ENCODE measurements at places on chromosomes 6 and 20.
A peak's percentile ranks its signal among the peaks of the same experiment; 100 is the strongest.

DNA sequence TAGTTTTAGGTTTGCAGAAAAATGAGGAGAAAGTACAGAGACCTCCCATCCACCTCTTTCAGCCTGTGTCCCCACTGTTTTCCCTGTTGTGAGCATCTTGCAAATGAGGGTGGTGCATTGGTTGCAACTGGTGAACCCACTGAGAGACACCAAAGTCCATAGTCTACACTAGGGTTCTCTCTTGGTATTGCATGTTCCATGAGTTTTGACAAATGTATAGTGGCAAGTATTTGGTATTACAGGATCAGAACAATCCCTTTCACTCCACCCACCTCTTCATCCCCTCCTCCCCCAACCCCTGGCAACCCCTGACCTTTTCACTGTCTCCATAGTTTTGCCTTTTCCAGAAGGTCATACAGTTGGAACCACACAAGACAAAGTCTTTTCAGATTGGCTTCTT is 20.1 kb downstream of the ZNF831 start:
- no peak for DNase-seq

GRCh38 chr20:54200487-54201267 is 7.2 kb upstream of the PFDN4 start:
- no peak for DNase-seq

DNA sequence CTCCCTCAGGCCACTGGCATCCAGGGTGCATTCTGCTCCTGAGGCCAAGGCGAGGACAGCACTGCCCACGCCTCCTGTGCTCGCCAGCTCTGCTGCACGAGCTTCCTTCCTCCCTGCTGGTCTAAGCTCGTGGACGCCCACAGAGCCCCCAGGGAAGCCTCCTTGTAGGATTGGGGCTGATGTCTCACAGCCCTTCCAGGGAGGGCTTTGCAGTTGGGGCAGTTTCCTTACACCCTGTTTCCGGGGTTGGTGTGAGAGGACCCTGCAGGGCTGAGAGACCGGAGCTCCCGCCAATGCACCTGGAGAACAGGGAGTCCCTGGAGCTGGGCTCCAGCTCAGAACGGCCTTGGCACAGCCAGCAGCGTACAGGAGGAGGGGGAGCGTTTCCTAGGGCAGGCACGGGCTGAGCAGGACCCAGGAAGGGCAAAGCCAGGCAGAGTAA is 172.4 kb upstream of the PDE10A start:
- no peak for DNase-seq

GRCh38 chr6:139841794-139842215 is 467.4 kb upstream of the CITED2 start:
- DNase-seq: no peak

- DNase-seq: peak; percentile 79
Observed at GRCh38 chr6:84516154-84516553, 248.2 kb downstream of the TBX18 start.

- DNase-seq: peak; percentile 15
Observed at GRCh38 chr6:106511288-106512047, 117.8 kb downstream of the RTN4IP1 start.

DNA sequence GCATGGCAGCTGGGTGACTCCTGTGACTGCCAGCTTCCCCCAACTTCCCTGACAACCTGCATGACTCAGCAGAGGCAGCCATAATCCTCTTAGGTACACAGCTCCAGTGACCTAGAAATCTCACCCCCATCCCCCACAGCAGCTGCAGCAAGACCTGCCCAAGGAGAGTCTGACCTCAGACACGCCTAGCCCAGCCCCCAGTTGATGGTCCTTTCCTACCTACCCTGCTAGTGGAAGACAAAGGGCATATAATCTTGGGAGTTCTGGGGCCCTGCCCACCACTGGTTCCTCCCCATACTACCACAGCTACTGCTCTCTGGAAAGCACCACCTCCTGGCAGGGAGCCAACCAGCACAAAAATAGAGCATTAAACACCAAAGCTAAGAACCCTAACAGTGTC is 90.2 kb downstream of the F13A1 start:
- DNase-seq: no peak

- DNase-seq: peak; percentile 47
Observed at GRCh38 chr6:42402184-42402583, 49.5 kb downstream of the TRERF1 start.

DNA sequence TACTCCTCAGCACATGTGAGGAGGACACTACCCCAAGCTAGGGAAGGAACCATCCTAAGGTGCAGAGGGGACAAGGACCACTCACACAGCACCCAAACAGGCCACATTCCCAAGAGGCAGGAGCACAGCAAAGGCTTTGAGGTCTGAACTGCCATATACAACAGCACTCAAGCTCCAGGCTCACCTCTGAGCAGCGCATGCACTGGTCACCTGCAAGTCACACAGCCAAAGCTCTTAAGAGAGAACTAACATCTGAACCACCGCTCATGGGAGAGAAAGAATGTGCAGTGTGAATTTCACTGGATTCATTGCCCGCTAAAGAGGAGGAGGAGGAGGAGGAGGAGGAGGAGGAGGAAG is 31.0 kb downstream of the NPEPL1 start:
- DNase-seq: no peak

- DNase-seq: no peak
Observed at GRCh38 chr6:44291841-44292240, 21.3 kb downstream of the AARS2 start.

GRCh38 chr20:32749914-32750637 is 6.8 kb upstream of the COMMD7 start:
- no peak for DNase-seq

GRCh38 chr6:168414336-168415097 is 26.5 kb upstream of the SMOC2 start:
- no peak for DNase-seq

Data from iris pigment epithelial cell (primary cell).